ENCODE measurements at places on chromosomes 5 and 9.

DNA sequence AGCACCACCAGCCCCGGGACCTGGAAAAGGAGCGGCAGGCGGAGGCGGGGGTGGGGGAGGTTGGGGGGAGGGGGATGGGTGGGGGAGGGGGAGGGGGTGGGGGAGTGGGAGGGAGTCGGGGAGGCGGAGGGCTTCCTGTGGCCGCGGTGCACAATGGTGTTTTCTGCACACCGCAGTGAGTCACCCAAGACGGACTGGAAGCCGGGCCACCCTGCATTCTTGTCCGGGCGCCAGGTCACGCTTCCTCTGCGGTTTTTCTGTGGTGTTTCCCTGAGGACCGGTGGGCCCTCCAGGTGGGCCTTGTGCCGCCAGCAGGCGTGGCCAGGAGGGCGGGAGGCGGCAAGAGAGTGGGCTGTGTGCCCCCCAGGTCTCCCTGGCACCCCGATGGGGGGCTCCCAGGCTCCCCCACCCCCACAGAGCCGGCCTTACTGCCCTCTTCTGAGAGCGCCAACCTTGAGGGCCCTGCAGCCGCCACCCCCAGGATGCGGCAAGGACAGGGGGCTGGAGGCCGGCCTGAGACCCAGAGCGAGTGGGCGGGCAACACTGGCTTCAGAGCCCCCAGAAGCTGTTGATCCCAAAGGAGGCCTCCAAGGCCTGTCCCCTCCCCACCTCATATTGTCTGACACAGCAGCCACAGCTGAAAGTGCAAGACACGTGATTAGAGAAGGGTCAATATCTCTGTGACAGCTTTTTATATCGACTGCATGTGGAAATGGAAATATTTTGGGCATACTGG, 11.1 kb downstream of the EXD3 start:
- DNase-seq, result no peak

- no peak for DNase-seq
These were observed 15.6 kb upstream of the IL12B start for GRCh38 chr5:159345861-159346260.

DNA sequence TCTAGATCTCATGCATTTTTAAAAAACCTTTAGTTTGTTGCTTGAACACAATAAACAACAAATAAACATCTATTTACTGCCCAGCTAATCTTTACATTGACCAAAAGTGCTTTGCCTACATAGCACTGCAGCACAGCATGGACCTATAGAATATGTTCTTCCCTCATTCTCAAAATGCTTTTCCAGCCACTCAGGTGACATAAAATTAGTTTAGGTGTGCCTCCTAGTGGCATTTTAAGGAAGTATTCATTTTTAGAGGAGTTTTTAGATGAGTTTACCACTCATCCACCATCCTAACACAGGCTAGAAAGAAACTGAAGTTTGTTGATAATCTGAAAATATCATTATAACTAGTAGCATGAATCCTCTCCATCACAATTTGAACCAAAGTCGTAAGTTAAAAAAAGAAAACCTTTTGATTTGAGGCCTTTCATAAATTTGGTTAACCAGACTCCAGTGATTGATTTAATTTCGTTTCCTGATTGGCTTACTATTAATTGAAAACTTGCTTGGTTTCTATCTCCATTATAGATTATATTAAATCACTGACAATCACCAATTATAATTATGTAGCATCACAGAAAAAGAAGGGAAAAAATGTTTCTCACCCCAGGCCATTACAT, 12.6 kb downstream of the PLGRKT start:
- DNase-seq, result peak; percentile 5

DNA sequence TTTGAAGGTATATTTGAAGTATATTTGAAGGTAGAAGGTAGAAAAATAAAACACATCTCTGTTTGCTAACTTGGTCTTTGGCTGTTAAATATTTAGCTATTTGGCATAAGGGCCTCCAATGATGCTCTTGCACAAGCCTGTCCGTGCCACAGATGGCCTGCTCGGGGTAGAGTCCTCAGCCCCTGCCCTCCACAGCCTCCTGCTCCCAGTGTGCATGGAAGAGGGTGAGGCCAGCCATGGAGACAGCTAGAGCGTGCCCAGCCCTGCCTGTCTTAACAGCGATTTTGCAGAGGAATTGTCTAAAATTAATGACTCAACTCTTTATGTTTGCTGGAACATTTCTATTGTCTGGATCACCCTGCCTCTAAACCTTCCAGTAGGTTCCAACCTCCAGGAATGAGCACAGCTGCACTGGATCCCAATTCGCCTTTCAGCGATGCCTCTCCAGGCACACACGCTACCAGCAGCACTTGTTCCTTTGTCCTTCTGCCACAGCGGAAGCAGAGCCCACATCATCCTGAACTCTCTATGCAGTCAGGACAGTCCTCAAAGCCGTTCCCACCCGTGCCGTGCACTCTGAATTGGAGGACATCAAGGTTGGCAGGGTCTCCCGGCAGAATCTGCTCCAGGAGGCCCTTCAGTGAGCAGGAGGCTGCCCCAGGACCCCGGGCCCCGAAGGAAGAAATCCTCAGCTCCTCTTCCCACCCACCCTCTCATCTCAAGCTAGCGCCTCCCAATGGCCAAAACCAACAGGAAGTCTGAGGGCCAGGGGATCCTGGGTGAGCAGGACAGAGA, 254.0 kb upstream of the IRX1 start:
- no peak for DNase-seq

- no peak for DNase-seq
These were observed 186.1 kb upstream of the PRLR start for GRCh38 chr5:35416217-35416988.

DNA sequence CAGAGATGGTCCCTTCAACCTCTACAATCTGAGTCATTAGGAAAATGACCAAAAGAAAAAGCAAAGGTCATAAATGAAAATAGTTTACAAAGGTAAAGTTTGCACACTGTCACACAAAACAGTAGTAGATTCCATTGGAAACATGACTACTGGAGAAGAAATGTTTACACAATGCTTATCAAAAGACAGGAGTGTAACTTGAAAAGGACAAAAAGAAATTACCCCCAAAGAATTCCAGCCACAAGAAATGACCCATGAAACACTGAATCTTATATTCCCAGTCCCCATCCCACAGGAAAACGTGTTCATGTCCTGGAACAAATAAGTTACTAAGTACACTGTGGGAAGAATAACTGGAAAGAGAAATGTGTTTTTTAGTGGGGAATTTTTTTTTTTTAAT, 385.1 kb downstream of the SEMA5A start:
- DNase-seq, result no peak

- no peak for DNase-seq
These were observed 576.9 kb downstream of the EBF1 start for GRCh38 chr5:158522776-158523175.

GRCh38 chr9:6758248-6758497, 400 bp downstream of the KDM4C start:
- no peak for DNase-seq

GRCh38 chr9:128249908-128250838, 25.6 kb downstream of the GOLGA2 start:
- DNase-seq, result no peak

DNA sequence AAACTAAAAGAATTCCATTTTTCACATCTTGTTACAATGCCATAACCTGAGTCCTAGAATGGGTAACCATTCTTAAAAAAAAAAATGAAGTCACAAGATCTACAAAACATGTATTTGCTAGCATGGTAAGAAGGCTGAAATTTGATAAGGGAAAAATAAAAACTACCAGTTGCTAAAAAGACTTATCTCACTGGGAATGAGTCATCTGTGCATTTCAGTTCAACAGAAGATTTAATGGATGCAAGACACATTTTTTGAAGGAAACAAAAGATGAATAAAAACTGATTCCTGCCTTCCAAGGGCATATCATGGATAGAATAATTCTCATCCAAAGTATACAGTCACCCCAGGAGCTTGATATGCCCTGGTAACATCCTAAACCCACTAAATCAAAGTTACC, 47.2 kb downstream of the SGTB start:
- no peak for DNase-seq

DNA sequence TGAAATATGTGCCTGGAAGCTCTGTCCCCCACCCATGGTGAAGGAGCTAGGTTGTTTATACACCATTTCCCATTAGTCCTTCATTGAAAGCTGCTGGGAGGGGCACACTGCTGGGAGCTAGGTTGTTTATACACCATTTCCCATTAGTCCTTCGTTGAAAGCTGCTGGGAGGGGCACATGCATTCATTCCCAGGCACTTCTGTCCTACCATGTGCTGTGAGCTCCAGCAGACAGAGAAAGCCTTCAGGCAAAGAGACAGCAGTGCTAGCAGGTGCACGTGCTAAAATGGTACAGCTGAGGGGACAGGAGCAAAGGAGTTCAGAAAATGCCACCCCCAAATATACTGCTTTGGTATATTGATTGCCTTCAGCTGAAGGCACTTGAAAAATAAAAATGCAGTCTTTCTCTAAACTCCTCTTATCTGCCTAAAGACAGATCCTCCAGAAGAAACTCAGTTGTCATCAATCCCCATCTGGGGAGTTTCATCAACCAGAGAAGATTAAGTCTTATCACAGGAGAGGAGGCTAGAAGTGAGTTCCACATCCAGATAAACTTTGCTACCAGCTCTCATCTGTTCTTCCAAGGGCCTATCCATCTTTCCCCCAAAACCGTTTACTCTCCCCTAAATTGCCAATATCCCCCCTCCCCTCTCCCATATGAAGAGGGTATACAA, 27.7 kb upstream of the DAPK1 start:
- no peak for DNase-seq

- DNase-seq, result no peak
These were observed 59.3 kb downstream of the SLC46A2 start for GRCh38 chr9:112831281-112831851.

Measured in NCI-H1694 treated with DMSO at 0.1 percent for 48 hours (cell line).